ENCODE measurements at places on chromosomes 6 and 20.

DNA sequence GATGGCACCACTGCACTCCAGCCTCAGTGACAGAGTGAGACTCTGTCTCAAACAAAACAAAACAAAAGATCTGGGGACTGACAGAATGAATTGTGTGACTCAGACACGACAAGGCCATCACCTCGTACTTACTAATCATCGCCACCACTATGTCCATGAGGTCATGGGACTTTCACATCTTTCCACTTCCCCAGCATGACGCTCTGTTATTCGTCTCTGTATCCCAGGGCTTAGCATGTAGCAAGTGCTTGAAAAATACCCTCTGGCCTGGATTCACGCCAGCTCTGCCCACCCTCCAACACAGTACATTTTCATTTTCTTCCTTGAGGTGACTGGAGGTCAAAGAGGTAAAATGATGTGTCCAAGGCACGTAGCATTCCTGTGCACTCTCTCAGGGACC is 27.8 kb downstream of the FGD2 start:
- no peak overlapping the region for H3K4me3 ChIP-seq
- H3K4me1 ChIP-seq = peaks cover 6% of the 10 kb centered on the region
- no peak for DNase-seq
- H3K27me3 ChIP-seq = no peaks in the 10 kb centered on the region

- H3K27ac ChIP-seq = no peak overlapping the region
- H3K27me3 ChIP-seq = no peaks in the 10 kb centered on the region
- H3K36me3 ChIP-seq = no peaks in the 10 kb centered on the region
- no peak overlapping the region for H3K4me3 ChIP-seq
- DNase-seq = no peak
Observed at GRCh38 chr6:147704691-147705090, 196.2 kb downstream of the SAMD5 start.

- H3K4me3 ChIP-seq = no peak overlapping the region
- DNase-seq = no peak
- H3K27ac ChIP-seq = no peak overlapping the region
- H3K36me3 ChIP-seq = peaks cover 9% of the 10 kb centered on the region
Observed at GRCh38 chr6:144395826-144396225, 110.7 kb downstream of the UTRN start.

- H3K4me1 ChIP-seq = no peaks in the 10 kb centered on the region
- H3K27ac ChIP-seq = no peak overlapping the region
- H3K4me3 ChIP-seq = no peak overlapping the region
- no peak for DNase-seq
- no peaks in the 10 kb centered on the region for H3K36me3 ChIP-seq
Observed at GRCh38 chr20:14829906-14830305, 492.5 kb upstream of the FLRT3 start.

DNA sequence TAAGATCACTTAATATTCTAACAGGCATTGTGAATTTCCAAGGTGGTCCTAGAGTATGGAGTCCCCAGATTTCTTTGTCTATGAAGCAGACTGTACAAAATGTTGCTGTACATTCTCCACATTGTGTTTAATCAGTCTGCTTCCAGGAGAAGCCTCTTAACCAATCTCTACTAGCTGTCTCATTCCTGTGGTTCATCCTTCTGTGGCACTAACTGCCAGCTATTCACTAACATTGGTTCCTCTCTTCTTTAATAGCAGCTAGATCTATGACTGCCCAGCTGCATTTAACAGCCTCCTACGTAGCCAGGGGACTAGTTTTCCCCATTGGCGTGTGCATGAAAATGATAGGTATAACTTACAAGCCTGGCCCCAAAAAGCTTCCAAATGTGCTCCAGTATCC is 395.4 kb downstream of the SAMD5 start:
- no peak overlapping the region for H3K4me3 ChIP-seq
- DNase-seq = no peak
- H3K27ac ChIP-seq = no peak overlapping the region

DNA sequence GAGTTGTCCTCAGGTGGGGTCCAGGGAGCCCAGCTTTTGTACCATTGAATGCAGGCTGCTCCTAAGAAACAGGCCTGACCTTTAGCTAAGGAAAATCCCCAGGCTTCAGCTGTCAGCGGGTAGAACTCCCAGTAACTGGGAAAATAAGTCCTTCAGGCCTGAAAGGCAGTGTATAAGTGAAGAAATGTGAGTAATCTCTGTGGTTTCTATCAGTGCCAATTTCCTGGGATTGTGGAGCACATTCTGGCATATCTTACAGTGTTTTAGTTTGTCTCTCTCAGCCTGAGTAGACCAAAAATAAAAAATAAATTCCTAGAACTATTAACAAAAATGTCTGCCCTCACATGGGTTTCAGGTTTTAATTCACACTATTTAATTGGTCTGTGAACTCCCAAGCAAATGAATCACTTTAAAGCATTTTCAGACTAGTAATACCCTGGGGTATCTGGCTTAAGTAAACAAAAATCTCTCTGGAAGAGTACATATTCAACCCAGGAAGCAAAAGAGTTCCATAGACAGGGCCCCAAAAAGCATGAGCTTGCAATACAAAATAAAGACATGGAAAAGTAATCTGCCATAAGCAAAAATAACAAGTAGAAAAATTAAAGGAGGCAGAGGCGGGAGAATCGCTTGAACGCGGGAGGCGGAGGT is 566.2 kb upstream of the NOX3 start:
- no peak for DNase-seq
- no peaks in the 10 kb centered on the region for H3K27me3 ChIP-seq
- no peak overlapping the region for H3K4me3 ChIP-seq
- no peaks in the 10 kb centered on the region for H3K36me3 ChIP-seq

DNA sequence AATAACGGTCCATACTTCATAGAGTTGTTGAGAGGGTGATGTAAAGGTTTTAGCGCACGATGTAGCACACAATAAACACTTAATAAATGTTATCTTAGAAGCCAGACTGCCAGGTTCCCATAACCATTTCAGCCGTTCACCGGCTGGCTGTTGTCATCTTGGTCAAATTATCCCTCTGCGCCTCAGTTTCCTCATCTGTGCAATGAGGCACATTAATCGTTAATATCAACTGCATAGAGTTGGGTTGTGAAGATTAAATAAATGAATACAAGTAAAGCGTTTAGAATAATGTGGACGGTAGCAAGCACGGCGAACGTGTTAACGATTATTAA is 432 bp upstream of the PSMF1 start:
- no peaks in the 10 kb centered on the region for H3K27me3 ChIP-seq
- peaks cover 3% of the 10 kb centered on the region for H3K36me3 ChIP-seq
- peaks cover 49% of the 10 kb centered on the region for H3K4me1 ChIP-seq
- peak overlapping the region; percentile 70 for H3K27ac ChIP-seq
- H3K4me3 ChIP-seq = peak overlapping the region; percentile 71

GRCh38 chr20:40186826-40187225 is 502.2 kb downstream of the MAFB start:
- H3K36me3 ChIP-seq = no peaks in the 10 kb centered on the region
- H3K4me1 ChIP-seq = no peaks in the 10 kb centered on the region
- H3K4me3 ChIP-seq = no peak overlapping the region
- no peak for DNase-seq

- H3K4me3 ChIP-seq = no peak overlapping the region
- DNase-seq = no peak
- H3K36me3 ChIP-seq = peaks cover 5% of the 10 kb centered on the region
- H3K4me1 ChIP-seq = no peaks in the 10 kb centered on the region
- H3K27me3 ChIP-seq = no peaks in the 10 kb centered on the region
Observed at GRCh38 chr6:152270301-152270925, 366.7 kb downstream of the SYNE1 start.

GRCh38 chr6:123771126-123771525 is 32.5 kb upstream of the NKAIN2 start:
- no peak overlapping the region for H3K4me3 ChIP-seq
- no peaks in the 10 kb centered on the region for H3K36me3 ChIP-seq
- H3K27ac ChIP-seq = no peak overlapping the region
- no peaks in the 10 kb centered on the region for H3K4me1 ChIP-seq
- no peak for DNase-seq

GRCh38 chr20:2379511-2380229 is 1.0 kb upstream of the TGM6 start:
- no peaks in the 10 kb centered on the region for H3K27me3 ChIP-seq
- no peak overlapping the region for H3K27ac ChIP-seq
- no peak for DNase-seq
- H3K36me3 ChIP-seq = no peaks in the 10 kb centered on the region
- H3K4me1 ChIP-seq = peaks cover 18% of the 10 kb centered on the region

DNA sequence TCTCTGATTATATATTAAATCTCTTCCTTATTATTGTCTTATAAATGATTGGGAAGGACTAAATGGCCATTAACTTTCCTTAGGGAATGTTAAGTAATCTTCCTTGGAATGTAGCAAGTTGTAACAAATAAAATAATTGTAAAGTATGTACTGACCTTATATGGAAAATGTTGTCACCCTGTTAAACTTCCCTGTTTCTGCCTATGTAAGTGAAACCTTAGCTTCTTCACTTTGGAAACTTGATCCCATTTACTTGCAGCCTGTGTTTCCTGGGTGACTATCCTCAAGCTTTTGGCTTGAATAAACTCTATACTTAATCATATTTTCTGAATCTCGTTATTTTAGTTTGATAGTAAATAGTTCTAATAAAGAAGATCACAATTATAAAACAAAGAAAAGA is 519.5 kb upstream of the PTCHD4 start:
- H3K27ac ChIP-seq = no peak overlapping the region
- no peak for DNase-seq
- no peaks in the 10 kb centered on the region for H3K36me3 ChIP-seq
- no peaks in the 10 kb centered on the region for H3K4me1 ChIP-seq
- no peaks in the 10 kb centered on the region for H3K27me3 ChIP-seq
- no peak overlapping the region for H3K4me3 ChIP-seq

- H3K4me3 ChIP-seq = no peak overlapping the region
- H3K27ac ChIP-seq = no peak overlapping the region
- no peaks in the 10 kb centered on the region for H3K27me3 ChIP-seq
- no peaks in the 10 kb centered on the region for H3K36me3 ChIP-seq
- DNase-seq = no peak
- no peaks in the 10 kb centered on the region for H3K4me1 ChIP-seq
Observed at GRCh38 chr6:97947841-97948240, 664.8 kb upstream of the MMS22L start.

- H3K27me3 ChIP-seq = no peaks in the 10 kb centered on the region
- DNase-seq = no peak
- H3K36me3 ChIP-seq = peaks cover 5% of the 10 kb centered on the region
Observed at GRCh38 chr6:108565893-108566292, 5.2 kb downstream of the FOXO3 start.

- H3K4me3 ChIP-seq = no peak overlapping the region
- H3K27ac ChIP-seq = no peak overlapping the region
- H3K27me3 ChIP-seq = no peaks in the 10 kb centered on the region
- no peaks in the 10 kb centered on the region for H3K36me3 ChIP-seq
- no peaks in the 10 kb centered on the region for H3K4me1 ChIP-seq
Observed at GRCh38 chr6:130907687-130908086, 80.5 kb downstream of the SMLR1 start.

DNA sequence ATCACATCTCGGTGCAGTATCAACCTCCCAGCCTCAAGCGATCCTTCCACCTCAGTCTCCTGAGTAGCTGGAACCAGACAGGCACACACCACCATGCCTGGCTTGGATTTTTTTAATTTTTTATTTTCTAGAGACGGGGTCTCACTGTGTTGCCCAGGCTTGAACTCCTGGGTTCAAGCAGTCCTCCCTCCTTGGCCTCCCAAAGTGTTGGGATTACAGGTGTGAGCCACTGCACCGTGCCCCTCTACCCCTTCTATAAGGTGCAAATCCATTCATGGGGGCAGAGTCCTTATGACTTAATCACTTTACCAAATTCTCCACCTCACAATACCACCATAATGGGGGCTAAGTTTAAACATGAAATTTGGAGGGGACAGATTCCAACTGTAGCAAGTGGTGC is 37.7 kb downstream of the TMEM181 start:
- H3K36me3 ChIP-seq = peaks cover 20% of the 10 kb centered on the region
- H3K4me3 ChIP-seq = no peak overlapping the region
- no peaks in the 10 kb centered on the region for H3K27me3 ChIP-seq
- H3K27ac ChIP-seq = no peak overlapping the region

DNA sequence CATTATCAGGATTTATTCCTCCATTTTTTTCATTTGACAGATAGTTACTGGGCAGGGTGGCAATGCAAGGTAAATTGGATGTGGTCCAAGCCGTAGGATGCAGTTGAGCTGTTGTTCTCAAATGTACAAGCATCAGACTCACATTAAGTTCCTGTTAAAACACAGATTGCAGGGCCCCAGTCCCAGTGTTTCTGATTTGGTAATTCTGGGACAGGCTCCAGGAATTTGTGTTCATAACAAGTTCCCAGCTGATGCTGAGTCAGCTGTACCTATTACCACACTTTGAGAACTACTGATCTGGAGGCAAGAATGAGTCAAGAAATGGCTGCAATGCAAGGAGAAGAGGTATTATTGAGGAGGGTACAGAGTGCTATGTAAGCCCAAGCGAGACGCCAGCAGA is 11.7 kb downstream of the TMEM244 start:
- H3K27me3 ChIP-seq = no peaks in the 10 kb centered on the region
- H3K27ac ChIP-seq = no peak overlapping the region
- no peak overlapping the region for H3K4me3 ChIP-seq
- peaks cover 3% of the 10 kb centered on the region for H3K4me1 ChIP-seq
- no peaks in the 10 kb centered on the region for H3K36me3 ChIP-seq

DNA sequence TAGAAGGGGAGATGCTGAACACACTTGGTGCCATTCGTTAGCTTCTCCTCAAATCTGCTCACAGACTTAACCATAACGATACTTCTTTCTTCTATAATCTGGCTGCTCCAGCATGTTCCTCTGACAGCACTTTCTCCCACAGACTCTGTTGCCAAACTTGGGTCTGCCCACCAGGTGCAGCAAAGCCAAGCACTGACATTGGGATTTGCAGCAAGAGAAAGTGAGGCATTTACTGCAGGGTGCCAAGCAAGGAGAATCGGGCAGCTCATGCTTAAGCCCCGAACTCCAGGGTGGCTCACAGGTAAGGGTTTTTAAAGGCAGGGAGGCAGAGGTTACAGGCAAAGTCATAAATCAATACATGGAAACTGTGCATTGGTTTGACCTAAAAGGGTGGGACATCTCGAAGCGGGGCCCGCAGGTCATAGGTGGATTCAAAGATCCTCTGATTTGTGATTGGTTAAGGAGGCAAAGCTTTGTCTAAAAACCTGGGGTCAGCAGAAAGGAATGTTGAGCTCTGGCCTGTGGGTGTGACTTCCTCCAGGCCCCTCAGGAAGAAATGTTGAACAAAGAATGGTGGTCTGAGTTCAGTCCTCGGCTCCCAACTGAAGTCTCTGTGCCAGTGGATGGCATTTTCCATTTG is 25.1 kb upstream of the PNPLA1 start:
- H3K27ac ChIP-seq = no peak overlapping the region
- no peaks in the 10 kb centered on the region for H3K36me3 ChIP-seq
- no peak for DNase-seq
- no peaks in the 10 kb centered on the region for H3K4me1 ChIP-seq
